Head of caudate nucleus (tissue), 42 donors: ENCODE measurements at places on chromosomes 7 and 10.

DNA sequence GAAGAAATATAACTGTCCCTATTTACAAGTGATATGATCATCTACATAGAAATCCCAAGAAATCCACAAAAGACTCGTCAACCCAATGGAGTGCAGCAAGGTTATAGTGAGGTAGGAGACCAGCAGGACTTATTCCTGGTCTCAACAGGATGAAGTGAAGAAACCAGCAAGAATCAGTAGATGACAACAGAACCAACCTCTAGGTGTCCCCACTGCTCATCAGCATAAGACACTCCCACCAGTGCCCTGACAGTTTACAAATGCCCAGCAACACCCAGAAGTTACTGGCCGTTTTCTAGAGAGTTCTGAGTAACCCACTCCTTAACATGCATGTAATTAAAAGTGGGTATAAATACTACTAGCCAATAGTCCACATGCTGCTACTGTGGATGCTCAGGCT, 470.5 kb upstream of the LRRTM3 start:
- no peak for DNase-seq

DNA sequence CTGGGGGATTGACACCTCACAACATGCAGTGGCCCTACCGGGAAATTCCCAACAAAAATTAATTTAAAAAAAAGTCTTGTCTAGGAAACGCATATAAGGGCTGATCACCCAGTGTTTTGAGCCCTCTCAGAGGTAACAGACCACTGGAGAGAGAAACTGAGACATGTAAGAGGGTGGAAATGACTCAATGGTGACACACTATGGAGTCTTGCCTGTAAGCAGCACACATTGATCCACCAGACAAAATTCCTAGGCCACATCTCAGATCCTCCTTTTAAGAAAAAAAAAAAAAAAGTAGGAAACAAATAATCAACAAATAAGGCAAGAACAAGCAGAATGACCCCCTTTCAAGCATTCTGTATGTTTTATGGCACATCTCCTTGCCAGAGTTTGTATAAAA, 296.2 kb downstream of the MAGI2 start:
- DNase-seq, result no peak

- DNase-seq, result no peak
These were observed 9.8 kb upstream of the SHTN1 start for GRCh38 chr10:117014835-117015234.

DNA sequence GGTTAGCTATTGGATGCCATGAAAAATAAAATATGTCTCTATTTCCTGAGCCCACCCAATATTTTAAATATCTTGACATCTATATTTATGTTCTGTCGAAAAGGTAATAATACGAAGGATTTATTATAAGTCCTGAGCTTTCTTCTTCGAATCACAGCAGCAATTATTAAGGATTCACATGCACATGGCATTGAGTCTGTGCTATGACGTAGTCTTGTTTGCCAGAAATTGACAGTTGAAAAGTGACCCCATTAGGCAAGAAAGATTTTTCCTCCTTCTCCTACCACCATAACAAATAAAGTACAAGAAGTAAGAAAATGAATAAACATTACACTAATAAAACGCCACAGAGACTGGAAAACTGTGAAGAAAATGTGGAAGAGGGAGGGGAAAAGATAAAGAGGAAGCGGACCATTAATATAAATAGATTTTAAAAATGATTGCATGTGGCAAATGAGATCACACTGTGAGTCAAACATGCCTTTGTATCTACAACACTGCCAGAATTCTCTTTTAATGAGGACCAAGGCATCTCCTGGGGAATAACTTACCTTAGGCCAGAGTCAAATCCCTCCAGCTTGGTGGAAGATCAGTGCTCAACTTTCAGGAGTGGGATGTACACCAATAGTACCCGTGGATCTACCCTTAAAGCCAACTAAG, 21.6 kb downstream of the FZD1 start:
- DNase-seq, result no peak

DNA sequence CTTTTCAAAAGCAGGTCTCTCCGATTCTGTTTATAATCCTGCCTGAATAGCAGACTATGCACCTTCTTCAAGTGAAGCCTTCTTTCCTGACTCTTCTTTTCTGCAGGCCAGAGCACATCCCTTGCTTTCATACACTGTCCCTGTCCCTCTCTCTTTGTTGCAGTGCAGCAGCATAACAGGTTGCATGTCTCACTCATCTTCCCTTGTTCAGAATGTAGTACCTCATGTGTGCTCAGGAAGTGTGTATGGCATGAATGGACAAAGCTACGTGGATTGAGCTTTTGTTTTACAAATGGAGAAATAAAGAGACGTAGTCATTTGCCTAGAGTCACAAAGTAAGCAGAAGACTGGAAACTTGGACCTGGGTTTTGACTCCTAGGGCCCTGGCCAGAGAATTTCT, 68.0 kb downstream of the PTPRZ1 start:
- DNase-seq, result no peak

DNA sequence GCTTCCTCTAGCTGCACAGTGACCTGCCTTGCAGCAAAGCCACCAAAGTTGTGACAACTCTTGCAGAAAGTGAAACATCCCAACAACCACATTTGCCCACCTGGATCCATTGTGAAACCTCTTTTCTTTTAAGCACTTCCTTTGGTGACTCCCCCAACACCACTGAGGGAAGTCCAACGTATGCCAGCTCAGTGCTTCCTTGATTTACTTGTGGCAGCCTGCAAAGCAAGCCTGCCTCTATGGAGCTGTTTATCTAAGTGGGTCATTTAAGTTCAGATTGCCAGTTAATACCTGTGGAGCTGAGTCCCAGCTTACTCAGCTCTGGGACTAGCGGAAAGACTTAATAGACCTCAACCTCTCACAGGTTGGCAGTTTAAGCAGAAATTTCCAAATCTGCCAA, 230.8 kb upstream of the GHITM start:
- no peak for DNase-seq

DNA sequence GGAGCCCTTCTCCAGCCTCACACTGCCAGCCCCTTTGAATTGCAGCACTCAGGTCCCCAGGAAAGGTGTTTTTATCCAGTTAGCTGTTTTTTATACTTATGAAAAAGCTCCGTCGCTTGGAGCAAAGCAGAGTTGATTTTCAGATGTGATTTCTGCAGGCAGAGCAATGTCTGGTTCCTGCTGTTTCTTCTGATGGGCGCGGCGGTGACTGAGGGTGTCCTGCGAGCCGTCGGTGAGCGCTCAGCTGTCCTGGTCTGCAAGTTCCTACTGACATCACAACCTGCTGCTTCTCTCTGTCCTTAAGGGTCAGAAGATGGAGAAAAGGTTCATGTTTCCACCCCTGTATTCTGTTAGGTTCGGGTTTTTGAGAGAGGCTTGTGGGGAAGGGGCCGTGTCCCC, 109.6 kb upstream of the FAM20C start:
- DNase-seq, result no peak

- DNase-seq, result no peak
These were observed 22.9 kb upstream of the ELFN1 start for GRCh38 chr7:1646957-1647891.

GRCh38 chr7:143391462-143392404, 10.6 kb downstream of the ZYX start:
- no peak for DNase-seq

DNA sequence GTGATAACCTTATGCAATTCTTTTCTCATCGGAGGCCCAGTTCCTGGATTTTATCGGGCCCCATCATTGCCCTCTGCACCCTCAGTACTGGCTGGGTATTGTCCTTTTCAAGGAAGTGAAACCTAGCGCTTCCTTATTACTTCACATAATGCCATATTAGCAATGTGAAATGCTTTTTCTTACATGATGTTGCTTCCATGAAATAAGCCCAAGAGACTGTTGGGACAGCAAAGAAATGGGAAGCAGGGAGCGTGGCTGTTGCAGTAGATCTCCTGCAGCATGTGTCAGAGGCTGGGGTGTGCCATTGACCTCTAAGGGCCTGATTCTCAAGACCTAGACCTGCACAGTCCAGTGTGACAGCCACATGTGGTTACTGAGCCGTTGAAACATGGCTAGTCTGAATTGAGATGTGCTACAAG, 8.1 kb downstream of the CHN2 start:
- DNase-seq, result no peak

DNA sequence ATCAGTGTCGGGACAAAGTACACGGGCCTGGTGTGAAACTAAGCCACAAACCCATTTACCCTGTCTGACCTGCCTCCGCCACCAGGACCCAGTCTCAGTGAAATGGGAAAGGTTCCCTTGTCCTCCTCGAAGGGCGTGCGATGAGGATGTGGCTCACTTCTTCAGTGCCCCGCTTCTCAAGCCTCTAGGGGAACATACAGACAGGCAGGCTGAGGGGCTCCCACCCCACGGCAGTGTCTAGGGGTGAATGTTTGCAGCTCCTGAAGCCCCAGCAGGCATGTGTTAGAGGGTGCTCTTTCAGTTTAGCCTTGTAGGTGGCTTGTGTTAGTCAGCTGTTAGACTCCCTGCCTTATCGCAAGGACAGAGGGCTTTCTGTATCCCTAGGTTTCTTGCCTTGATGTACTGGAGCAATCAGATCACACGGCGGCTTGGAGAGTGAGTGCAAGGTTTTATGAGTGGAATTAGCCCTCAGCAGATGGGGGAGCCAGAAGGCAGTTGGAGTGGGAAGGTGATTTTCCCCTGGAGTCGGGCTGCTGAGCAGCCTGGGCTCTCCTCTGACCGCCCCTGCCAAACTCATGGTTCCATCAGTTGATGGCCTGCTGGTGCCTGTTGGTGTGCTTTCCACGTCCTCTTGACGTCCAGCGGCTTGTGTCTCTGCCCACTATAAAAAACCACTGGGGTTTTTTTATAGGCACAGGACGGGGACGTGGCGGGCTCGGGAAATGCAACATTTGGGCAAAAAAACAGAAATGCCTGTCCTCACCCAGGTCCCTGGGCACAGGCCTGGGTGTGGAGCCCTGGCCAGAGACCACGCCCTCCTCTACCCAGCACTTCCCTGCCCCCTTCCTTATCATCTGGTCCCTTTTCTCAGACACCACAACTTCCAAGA, 759 bp downstream of the NUDT1 start:
- no peak for DNase-seq

GRCh38 chr7:16065939-16066338, 355.4 kb downstream of the CRPPA start:
- no peak for DNase-seq

DNA sequence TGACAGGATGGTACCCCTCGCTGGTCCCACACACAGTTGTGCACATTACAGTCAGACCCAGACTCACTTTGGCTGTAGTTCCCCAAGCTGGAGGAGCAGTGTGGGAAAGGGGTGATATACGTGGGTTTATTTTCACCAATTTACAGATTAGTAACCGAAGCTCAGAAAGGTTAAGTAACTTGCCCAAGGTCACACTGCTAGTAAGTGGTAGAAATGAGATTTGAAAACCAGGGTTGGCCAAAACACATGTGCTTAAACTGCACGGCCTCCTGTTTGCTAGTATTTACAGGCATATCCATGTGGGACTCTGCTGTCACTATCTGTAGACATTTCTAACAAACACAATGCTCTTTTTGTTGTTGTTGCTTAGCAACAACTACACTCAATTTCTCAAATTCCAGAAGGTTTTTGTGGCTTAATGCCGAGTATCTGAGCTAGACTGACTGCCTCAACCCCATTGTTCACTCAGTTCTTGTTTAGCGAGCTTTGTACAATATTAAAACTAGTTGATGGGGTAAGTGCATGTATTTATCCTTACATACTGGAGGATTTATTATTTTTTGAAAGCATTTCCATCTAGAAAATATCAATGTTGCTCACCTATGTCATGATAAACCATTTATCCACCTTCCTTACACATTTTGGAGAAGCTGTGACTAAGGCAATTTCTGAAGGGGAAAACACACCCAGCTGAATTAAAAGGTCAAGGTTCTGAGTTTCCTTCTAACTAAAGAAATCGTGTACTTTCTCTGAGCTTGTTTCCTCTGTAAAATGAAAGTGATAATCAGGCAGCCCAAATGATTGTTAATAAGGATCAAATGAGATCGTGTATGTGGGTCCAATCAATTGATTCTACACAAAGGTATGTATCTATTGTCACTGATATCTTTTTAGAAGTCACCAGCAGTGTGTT, 5.3 kb upstream of the TMEM139 start:
- DNase-seq, result no peak

DNA sequence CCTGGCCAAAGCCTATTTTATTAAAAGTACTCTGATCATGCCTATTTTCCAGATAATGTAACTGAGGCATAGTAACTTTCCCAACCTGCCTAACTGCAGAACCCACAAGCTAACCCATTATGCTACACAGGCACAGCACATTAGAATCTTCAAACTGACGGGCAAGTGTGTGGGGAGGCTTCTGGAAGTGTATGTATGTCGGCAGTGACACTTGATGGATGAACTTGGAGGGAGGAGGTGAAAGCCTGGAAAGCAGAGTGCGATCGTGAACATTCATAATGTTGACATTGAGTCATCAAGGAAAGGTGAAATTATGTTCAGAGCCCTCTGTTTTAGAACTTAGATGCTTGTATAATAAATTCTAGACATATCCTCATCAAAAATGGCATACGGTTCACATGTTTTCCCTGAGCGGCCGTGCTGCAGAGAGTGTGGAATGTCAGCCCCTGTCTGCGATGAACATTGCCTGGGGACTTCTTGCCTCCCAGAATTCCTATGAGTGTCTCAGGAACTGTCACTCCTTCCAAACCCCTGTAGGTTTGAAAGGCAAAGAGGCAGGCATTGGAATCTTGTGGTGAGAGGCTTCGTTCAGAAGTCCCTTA, 102.4 kb downstream of the SLIT1 start:
- DNase-seq, result no peak

- peak; percentile 78 for DNase-seq
These were observed 383 bp downstream of the MARVELD1 start for GRCh38 chr10:97713826-97714400.

DNA sequence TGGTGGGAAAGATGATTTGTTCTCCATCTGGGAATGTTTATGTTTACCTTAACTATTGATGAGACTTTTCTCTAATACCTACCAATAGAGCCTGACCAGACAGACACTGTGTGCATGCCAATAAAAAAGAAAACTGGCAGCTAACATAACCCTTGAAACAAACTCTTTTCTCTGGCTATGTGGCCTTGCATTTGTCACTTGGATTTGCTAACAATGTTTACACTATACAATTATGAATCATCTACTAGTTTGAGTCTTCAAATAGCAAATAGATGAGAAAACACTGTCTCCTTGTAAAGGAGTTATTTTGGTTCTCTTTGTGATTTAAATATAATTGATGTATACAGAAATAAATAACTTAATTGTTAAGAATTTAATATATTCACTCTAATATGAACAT, 273.1 kb downstream of the SEMA3D start:
- DNase-seq, result no peak
